NCI-H1417 treated with DMSO at 0.1 percent for 48 hours (cell line): ENCODE measurements at places on chromosomes 1 and 21.

DNA sequence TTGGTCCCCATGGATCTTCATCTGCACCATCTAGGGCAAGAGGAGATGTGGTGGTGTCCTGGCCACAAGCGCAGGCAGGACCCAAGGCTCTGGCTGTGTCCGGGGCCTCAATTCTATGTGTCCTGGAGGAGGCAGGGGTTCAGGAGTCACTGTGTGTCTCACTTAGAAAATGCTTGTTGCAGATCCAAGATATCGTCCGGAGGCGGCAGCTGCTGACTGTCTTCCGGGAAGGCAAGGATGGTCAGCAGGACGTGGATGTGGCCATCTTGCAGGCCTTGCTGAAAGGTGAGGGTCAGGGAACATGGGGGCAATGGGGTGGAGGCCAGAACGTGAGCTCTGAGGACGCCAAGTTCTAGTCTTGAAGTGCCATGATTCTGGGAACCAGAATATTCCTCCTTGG is 29.1 kb downstream of the TRPM2 start:
- DNase-seq, result no peak

DNA sequence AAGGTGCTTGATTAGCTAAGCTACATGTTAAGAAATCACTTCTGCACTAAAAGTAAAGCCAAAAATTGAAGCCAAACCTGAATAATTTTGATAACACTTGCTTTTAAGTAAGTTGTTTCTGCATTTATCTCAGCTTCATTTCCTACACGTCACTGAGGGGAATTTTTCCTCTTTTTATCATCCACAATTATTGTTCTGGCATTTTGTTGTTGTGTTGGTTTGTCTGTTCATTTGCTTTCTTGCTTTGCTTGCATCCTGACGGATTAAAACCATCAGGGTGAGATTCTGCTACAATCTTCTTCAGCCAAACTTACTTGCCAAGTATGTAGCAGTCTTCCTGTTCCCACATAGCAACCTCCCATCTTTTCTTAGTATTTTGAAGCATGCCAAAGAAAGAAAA is 18.0 kb upstream of the EEIG2 start:
- no peak for DNase-seq

DNA sequence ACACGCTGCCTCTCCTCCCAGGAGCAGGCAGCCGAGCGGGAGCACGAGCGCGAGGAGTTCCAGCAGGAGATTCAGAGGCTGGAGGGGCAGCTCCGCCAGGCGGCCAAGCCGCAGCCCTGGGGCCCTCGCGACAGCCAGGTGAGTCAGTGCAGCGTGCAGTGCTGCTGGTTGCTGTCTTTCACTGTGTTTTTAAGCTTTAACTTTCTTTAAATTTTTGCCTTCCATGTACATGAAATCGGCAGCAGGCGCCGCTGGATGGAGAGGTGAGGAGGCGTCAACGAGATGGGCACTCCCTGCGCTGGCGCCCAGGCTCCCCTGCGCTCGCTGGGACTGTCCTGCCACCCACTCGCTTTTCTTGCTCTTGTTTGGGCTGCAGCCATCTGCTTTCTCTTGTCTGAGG is 60.7 kb upstream of the DIP2A start:
- no peak for DNase-seq

GRCh38 chr1:16960560-16961296 is 19.7 kb downstream of the MFAP2 start:
- no peak for DNase-seq

- no peak for DNase-seq
Observed at GRCh38 chr1:151318975-151319374, 8.2 kb downstream of the PI4KB start.
